ENCODE measurements at places on chromosomes 3 and 15. TPM values are rescaled to one million over a fixed set of nuclear protein-coding genes. Genes with fewer than 3 reads are reported as not detected.

ZIC4 gene
- polyA plus RNA-seq: 2.5 TPM

PSMD6 gene
- 199 TPM for polyA plus RNA-seq

C3orf52 gene
- not detected for polyA plus RNA-seq

GOLGA6B gene
- not detected for polyA plus RNA-seq

PPP1R14D gene
- not detected for polyA plus RNA-seq

MORC1 gene
- not detected for polyA plus RNA-seq
